ENCODE measurements at places on chromosomes 5 and 9. TPM values are rescaled to one million over a fixed set of nuclear protein-coding genes. Genes with fewer than 3 reads are reported as not detected.

- DNase-seq, result no peak
These were observed 59.4 kb downstream of the EHMT1 start for GRCh38 chr9:137678202-137678601.

DNA sequence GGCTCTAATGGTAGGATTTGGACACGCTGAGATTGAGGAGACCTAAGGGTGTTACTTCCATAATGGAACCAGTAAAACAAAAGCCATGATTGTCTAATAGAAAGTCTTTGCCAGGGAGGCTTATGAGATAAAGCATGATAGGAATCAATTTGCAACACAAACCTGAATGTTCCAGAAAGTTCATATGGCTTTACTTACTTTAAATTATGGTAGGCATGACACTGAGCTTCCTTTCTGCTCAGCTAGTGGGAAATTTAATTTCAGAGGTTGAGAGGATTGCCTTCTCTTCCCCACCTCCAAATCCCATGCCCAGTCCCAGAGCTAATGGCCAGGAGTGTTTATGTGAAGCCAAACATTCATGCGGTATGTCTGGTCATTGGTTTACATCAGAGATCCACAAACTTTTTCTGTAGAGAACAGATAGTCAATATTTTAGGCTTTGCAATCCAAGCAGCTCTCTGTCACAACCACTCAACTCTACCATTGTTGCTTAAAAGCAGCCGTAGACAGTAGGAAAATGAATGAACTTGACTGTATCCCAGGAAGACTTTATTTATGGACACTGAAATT lies 114.5 kb downstream of the UGCG start:
- DNase-seq, result no peak

PFN3 gene
- total RNA-seq, result not detected

HSD17B3 gene
- total RNA-seq, result not detected

SNCAIP gene
- total RNA-seq, result not detected

TNIP1 gene
- total RNA-seq, result 225 TPM

All from transverse colon (tissue), 4 donors.